ENCODE measurements at places on chromosomes 5 and 9.

GRCh38 chr5:167671176-167671575 is 620.3 kb upstream of the WWC1 start:
- no peak for DNase-seq

GRCh38 chr5:59596586-59597350 is 296.8 kb downstream of the PDE4D start:
- DNase-seq = peak; percentile 4

DNA sequence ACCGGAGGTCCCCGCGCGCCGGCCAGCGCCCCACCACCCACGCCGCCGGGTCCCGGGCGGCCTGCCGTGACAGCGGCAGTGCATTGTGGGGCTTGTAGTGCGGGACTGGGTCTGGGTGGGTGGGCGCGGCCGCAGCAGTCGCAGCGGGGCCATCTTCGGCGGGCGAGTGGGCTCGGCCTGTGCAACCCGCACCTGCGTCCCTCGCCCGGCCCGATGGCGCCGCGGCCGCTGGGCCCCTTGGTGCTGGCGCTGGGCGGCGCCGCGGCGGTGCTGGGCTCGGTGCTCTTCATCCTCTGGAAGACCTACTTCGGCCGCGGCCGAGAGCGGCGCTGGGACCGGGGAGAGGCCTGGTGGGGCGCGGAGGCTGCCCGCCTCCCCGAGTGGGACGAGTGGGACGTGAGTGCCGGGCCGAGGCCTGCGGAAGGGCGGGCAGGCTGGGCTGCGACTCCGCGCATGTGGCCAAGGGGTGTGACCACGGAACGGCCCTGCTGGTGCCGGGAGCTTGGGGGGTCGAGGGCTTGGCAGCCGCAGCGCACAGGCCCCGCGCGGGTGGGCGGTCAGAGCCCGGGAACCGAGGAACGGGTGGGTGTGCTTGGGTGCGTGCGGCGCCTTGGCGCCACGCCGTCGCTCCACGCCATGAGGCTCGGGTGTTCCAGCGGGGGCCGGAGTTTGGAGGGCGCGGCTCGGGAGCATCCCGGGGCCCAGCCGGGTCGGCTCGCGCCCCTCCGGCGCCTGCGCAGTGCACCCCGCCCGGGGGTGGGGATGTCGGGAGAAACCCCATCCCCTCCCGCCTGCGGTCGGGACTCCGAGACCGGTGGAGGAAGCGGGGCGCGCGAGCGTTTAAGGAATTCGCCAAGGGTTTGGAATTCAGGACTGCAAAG is at the start of gene ARL10:
Gene ARL10, plus strand, starts transcription at position 137 of the 881 bp plus-strand sequence. Its CDS starts 77 bp downstream, at position 214.
- no peak for DNase-seq

GRCh38 chr5:58683567-58683966 is 100.7 kb downstream of the RAB3C start:
- DNase-seq = no peak

DNA sequence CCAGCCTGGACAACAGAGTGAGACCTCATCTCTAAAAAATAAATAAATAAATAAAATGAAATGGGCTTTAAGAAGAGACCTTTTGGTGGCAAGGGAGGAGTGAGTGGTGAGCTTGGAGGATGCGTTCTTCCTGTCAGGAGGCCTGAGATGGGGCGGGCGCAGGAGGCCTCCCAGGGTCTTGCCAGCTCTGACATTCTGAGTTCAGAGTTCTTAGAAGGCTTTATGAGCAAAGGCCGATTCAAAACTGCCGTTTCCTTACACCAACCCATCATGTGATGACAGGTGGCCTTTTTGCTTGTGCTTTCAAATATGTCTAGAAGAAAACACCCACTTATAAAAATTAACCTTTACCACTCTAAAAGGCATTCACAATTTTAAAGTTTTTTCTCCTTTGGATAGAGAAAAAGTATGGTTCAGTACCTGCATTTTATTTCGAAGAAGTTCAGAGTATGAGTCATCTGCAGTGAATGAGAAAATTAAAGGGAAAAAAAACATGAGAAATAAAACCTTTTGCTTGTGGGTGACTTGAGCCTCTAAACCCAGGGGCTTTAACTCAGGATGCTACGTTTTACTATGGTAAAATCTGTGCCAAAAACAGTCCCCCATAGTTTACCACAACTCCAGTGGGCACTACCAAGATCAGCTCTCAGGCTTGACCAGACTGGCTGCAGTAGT is 157.4 kb upstream of the OTULINL start:
- DNase-seq = no peak

DNA sequence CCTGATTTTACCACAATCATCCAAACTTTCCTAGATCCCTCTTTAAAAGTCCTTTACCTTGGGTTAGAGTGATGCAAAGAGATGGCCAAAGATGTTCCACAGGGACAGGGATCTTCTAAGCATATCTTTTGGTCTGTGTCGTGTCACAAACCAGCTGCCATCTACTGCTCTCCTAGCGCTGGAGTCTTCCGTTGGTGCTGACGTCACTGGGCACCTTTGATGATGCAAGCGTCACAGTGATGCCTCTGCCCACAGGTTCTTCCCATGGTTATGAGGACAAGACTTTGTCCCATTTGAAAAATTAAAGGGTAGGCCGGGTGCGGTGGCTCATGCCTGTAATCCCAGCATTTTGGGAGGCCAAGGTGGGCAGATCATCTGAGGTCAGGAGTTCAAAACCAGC is 1.7 kb upstream of the GLT6D1 start:
- no peak for DNase-seq

GRCh38 chr5:116759860-116760640 is 185.4 kb upstream of the SEMA6A start:
- no peak for DNase-seq

DNA sequence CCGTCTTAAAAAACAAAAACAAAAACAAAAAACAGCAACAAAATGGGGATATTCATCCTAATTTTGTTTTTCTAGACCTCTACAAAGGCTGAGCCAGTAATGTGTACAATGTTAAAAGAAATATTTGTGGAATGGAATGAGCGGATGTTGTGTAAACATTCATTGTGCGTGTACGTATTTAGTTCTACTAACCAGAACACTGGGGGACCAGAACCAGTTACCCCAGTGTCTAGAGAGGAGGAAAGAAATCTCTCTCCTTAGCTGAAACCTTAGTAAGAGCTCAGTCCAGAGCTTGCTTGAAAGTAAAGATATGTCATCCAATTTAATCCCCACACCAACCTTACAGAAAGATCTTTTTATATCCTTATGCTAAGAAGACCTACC is 106.7 kb upstream of the CPEB4 start:
- no peak for DNase-seq

GRCh38 chr5:171692107-171692506 is 93.5 kb upstream of the SMIM23 start:
- no peak for DNase-seq

DNA sequence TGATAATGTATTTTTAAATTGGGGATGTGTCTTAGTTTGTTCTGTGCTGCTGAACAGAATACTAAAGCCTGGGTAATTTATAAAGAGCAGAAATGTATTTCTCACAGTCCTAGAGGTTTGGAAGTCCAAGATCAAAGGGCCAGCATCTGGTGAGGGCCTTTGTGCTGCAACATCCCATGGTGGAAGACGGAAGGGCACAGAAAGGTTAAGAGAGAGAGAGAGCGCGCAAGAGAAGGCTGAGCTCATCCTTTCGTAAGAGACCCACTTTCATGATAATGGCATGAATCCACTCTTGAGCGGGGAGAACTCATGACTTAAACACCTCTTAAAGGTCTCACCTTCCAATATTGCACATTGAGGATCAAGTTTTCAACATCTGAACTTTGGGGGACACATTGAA is 79.1 kb upstream of the GOLM1 start:
- no peak for DNase-seq

DNA sequence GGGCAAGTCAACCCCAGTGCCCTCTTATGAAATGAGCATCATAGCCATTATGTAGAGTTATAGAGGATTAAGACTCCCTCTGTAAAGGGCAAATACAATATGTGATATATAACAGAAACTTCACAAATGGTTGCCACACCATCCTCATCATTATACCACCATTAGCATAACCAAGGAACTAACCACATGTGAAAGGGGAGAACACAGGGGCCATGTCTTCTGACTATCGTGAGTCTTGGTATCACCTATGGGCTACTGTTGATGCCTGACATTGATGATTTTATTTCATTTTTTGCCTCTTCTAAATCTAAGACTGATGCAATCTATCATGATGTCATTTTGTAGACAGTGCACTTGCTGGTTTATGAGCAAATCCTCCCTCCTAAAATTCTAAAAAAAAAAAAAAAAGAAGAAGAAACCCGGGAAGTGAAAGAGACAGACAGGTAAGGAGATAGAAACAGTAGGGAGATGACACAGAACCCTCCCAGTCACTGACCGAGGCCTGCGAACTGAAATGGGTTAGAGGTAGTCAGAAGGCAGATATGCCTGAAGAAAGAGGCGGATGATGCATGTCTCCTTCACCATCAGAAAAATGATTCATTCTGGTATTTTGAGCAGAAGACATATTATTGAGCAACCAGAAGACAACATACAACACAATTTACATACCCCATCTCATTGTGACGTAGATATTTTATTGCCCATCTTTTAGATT is 266.0 kb downstream of the DMAC1 start:
- DNase-seq = no peak

DNA sequence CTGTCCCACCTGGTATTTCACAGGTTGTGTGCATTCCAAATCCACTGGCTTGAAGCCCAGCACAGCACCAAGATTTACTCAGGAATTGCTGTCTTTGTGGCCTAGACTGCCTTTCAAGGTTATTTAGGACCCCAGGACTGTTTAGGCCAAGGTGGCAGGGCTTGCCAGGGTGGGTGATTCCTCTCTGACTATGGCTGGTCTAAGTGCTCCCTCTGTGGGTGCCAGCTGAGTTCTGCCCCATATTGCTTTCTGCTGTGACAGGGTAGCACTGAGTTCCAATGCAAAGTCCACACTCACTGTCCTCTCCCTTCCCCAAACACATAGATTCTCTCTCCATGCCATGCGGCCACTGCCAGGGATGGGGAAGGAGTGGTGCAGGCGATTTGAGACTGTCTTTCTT is 318.2 kb downstream of the EFNA5 start:
- DNase-seq = no peak

DNA sequence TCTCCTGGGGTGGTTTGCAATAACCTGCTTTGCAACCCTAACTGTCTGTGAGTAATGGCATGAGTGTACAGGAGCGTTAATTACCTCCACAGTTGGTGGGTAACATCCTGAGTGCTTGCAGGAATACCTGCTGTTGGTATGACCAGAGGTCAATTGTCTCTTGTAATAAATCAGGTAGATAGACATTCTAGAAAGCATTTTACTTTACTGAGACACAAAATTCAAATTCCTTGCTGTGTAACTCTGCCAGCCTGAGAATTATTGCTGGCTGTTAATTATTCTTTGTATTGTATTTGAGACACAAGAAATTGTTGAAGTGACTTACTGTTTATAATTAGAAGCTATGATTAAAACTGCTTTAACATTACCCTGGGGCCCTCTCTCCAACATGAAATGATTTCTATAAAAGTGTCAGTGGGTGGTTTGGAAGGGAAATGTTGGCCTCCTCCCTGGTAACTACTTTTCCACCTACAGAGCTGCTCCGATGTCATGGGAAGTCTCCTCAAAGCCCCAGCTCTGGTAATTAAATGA is 150.8 kb upstream of the ADCY2 start:
- no peak for DNase-seq

DNA sequence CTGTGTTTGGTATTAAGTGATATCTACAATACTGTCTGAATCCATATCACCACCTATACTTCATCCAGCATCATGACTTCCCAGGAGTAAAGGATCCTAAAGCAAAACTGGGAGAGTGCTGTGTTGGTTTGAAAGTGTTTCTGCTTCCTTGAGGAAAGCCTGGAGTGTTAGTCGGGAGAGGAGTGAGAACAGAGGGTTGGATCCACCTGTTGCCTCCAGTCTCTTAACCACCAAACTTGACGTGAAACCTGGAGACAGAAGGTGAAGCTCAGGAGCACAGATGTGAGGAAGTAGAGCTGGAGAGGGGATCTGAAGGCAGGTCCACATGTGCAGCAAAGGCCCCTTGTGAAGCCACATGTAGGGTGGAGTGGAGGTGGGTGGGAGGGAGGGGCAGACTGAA is 88.2 kb downstream of the EGFLAM start:
- no peak for DNase-seq

DNA sequence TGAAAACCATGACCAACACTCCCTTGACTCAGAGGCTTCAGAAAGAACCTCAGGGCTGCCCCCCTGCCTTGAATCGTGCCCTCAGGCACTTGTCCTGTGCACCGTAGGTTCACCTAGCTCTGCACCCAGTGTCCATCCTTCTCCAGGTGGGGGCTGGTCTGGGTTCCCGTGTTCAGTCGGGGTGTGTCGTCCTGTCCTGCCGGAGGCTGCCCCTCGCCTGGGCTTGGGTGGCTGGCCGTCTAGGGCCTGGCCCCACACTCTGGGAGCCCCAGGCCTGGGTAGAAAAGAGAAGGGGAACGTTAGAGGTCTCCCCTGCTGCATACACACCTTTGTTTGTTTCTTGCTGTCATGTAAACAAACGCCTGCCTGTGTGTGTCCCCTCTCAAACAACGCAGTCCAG is 29.3 kb downstream of the CATSPER3 start:
- DNase-seq = no peak

GRCh38 chr5:154197801-154198491 is 7.4 kb downstream of the GALNT10 start:
- no peak for DNase-seq

GRCh38 chr9:99516657-99517049 is 294.6 kb downstream of the SEC61B start:
- no peak for DNase-seq

- no peak for DNase-seq
Observed at GRCh38 chr5:53874409-53874808, 314.0 kb downstream of the NDUFS4 start.

DNA sequence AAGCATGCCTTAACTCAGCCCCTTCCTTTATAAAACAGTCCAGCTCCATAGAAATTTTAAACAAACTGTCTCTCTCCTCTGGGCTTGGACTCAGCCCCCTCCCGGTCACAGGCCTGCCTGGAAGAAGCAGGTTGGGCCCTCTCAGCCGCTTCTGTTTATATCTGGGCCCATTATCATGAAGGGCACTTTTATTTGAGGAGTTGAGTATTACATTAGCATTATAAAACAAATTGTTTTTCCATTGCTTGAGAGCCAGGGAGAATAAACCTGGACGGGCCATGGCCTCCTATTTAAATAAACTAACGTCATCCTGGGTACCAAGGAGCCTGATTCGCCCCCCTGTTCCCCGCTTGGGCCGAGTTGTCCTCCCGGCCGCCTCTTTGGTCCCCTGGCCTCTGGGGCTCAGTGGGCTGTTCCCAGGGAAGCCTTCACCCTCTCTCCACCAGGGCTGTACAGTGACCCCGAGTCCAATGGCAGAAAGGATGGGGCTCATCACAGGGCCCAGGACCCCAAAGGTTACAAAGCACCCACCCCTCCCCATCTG is 13.2 kb downstream of the IRX2 start:
- no peak for DNase-seq

GRCh38 chr5:179209359-179210150 is 135.7 kb downstream of the ADAMTS2 start:
- no peak for DNase-seq

All from GF-D8 (cell line).